ENCODE measurements at places on chromosomes 13 and 19.

DNA sequence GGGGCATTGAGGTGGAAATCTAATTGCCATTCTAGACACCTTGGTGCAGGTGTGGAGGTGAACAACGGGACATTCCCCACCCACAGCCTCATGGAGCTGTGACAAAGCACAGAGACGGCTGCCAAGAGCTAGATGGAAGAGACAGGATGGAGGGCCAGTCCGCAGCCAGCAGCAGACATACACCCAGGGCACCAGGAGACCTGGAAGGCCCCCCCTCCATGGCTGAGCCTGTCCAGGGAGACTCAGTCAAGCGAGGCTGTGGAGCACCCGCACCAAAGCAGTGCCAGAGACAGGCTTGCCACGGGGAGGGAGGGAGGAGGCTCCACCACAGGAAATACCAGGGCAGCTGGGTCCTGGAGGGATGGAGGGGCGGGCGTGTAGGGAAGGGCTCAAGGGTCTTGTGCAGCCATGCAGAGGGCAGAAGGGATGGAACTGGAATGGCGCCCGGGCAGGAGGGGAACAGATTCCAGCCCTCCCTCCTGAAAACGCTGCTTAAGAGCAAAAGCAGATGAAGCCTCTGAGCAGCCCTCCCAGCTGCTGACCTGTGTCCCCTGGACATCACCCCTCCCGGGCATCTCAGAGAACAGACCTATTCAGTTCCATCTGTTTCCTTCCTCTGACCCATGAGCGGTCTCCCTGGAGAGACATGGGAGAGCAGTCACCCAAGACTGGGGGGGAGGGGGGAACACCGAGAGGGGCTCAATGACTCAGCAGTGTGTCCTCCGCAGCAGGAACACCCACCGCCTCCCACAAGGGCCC lies 14.4 kb downstream of the EPS15L1 start:
- H3K36me3 ChIP-seq: no peaks in the 10 kb centered on the region
- H3K27me3 ChIP-seq: no peaks in the 10 kb centered on the region
- H3K4me1 ChIP-seq: peaks cover 22% of the 10 kb centered on the region
- H3K4me3 ChIP-seq: no peak overlapping the region
- no peak for DNase-seq

GRCh38 chr13:27016875-27017274 lies 154.7 kb downstream of the USP12 start:
- no peaks in the 10 kb centered on the region for H3K27me3 ChIP-seq
- DNase-seq: no peak
- no peak overlapping the region for H3K27ac ChIP-seq
- H3K4me3 ChIP-seq: no peak overlapping the region
- no peaks in the 10 kb centered on the region for H3K4me1 ChIP-seq
- no peaks in the 10 kb centered on the region for H3K36me3 ChIP-seq

GRCh38 chr13:47291107-47291656 lies 394.3 kb upstream of the HTR2A start:
- no peak overlapping the region for H3K27ac ChIP-seq
- no peak overlapping the region for H3K4me3 ChIP-seq
- no peaks in the 10 kb centered on the region for H3K36me3 ChIP-seq
- no peaks in the 10 kb centered on the region for H3K4me1 ChIP-seq
- DNase-seq: no peak

DNA sequence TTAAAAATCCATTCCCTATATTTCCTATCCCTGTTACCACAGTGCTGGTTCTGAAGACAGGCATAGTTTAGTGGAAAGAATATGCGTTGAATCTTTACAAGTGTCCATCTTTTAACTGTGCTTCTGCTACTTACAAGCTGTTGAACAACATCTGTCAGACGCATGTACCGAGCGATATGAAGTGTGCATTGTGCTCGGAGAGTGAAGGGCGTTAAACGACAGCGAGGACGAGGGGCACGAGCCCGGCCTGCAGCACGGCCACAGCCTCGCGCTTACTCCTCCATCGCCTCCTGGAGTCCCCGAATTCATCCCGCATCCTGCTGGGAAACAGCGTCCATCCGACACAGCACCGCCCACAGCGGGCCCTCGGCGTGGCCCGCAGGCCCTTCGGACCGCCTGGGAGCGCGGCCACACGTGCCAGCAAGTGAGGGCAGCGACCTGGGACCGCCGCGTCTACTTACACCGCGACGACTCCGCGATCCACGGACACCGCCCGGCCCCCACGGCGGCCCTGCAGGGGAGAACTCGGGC lies 514 bp downstream of the PCID2 start:
- H3K27ac ChIP-seq: peak overlapping the region; percentile 88
- H3K27me3 ChIP-seq: no peaks in the 10 kb centered on the region
- DNase-seq: peak; percentile 7
- H3K4me1 ChIP-seq: peaks cover 46% of the 10 kb centered on the region
- peaks cover 9% of the 10 kb centered on the region for H3K36me3 ChIP-seq

GRCh38 chr13:49877629-49878218 lies 58.4 kb downstream of the SPRYD7 start:
- H3K4me1 ChIP-seq: no peaks in the 10 kb centered on the region
- H3K27me3 ChIP-seq: no peaks in the 10 kb centered on the region
- no peak overlapping the region for H3K4me3 ChIP-seq

- no peak for DNase-seq
- H3K4me3 ChIP-seq: no peak overlapping the region
- no peaks in the 10 kb centered on the region for H3K4me1 ChIP-seq
- H3K27ac ChIP-seq: no peak overlapping the region
- H3K36me3 ChIP-seq: no peaks in the 10 kb centered on the region
Measured at GRCh38 chr19:50843701-50844221, 10.4 kb upstream of the KLK15 start.

DNA sequence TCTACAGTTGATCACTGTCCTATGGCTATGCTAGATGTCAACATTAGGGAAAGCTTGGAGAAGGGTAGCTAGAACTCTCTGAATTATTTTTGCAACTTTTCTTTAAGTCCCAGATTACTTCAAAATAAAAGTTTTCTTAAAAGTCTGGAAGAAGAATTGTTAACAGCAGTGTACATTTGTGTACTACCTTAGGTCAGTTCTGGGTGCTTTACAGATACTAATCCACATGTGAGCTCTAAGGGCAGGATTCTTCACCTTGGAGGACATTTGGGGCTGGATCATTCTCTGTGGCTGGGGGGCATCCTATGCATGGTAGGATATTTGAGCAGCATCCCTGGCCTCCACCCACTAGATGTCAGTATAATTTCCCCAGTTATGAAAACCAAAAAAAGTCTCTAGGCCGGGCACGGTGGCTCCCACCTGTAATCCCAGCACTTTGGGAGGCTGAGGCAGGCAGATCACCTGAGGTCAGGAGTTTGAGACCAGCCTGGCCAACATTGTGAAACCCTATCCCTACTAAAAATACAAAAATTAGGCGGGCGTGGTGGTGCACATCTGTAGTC lies 2.8 kb downstream of the BRME1 start:
- peaks cover 12% of the 10 kb centered on the region for H3K4me1 ChIP-seq
- no peak for DNase-seq
- H3K27me3 ChIP-seq: no peaks in the 10 kb centered on the region
- H3K36me3 ChIP-seq: peaks cover 4% of the 10 kb centered on the region
- no peak overlapping the region for H3K4me3 ChIP-seq

GRCh38 chr13:76048131-76048530 lies 412.0 kb downstream of the LMO7 start:
- no peak overlapping the region for H3K27ac ChIP-seq
- no peaks in the 10 kb centered on the region for H3K27me3 ChIP-seq
- H3K4me1 ChIP-seq: no peaks in the 10 kb centered on the region
- H3K36me3 ChIP-seq: no peaks in the 10 kb centered on the region

GRCh38 chr13:77521595-77522367 lies 13.7 kb upstream of the SCEL start:
- H3K4me1 ChIP-seq: no peaks in the 10 kb centered on the region
- DNase-seq: no peak
- H3K27ac ChIP-seq: no peak overlapping the region
- H3K36me3 ChIP-seq: no peaks in the 10 kb centered on the region

DNA sequence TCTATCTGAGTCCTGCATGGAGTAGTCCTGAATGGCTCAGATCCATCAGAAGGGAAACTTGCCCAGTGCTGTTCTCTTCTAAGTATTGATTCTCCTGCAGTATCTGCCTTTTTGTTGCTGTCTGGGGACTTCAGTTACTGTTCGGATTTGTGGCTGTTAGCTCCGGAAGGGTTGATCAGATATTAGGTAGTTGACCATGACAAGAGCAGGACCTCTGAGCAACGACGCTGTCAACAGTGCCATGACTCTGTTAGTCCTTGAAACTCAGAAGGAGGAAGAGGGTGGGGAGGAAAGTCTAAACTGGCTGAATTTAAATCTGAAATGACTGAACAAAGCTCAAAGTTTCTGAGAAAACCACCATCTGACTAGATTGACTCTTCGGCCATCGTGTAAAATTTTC lies 42.2 kb downstream of the CCNE1 start:
- no peaks in the 10 kb centered on the region for H3K4me1 ChIP-seq
- no peaks in the 10 kb centered on the region for H3K36me3 ChIP-seq
- no peak overlapping the region for H3K27ac ChIP-seq

GRCh38 chr13:20057214-20057613 lies 98.7 kb downstream of the ZMYM2 start:
- H3K27ac ChIP-seq: no peak overlapping the region
- no peak overlapping the region for H3K4me3 ChIP-seq
- H3K36me3 ChIP-seq: peaks cover 48% of the 10 kb centered on the region
- no peaks in the 10 kb centered on the region for H3K27me3 ChIP-seq

- no peak overlapping the region for H3K27ac ChIP-seq
- no peaks in the 10 kb centered on the region for H3K36me3 ChIP-seq
- DNase-seq: no peak
- H3K4me3 ChIP-seq: no peak overlapping the region
- no peaks in the 10 kb centered on the region for H3K27me3 ChIP-seq
Measured at GRCh38 chr19:35657904-35658700, 8.2 kb upstream of the UPK1A start.

- H3K27ac ChIP-seq: peak overlapping the region; percentile 77
- peaks cover 4% of the 10 kb centered on the region for H3K36me3 ChIP-seq
- H3K4me1 ChIP-seq: peaks cover 41% of the 10 kb centered on the region
- no peaks in the 10 kb centered on the region for H3K27me3 ChIP-seq
Measured at GRCh38 chr19:15330801-15331418, 1.4 kb downstream of the BRD4 start.

GRCh38 chr19:38663957-38664502 lies 16.6 kb downstream of the ACTN4 start:
- H3K27ac ChIP-seq: no peak overlapping the region
- H3K36me3 ChIP-seq: no peaks in the 10 kb centered on the region
- H3K4me3 ChIP-seq: no peak overlapping the region
- H3K4me1 ChIP-seq: peaks cover 74% of the 10 kb centered on the region
- no peak for DNase-seq
- no peaks in the 10 kb centered on the region for H3K27me3 ChIP-seq

DNA sequence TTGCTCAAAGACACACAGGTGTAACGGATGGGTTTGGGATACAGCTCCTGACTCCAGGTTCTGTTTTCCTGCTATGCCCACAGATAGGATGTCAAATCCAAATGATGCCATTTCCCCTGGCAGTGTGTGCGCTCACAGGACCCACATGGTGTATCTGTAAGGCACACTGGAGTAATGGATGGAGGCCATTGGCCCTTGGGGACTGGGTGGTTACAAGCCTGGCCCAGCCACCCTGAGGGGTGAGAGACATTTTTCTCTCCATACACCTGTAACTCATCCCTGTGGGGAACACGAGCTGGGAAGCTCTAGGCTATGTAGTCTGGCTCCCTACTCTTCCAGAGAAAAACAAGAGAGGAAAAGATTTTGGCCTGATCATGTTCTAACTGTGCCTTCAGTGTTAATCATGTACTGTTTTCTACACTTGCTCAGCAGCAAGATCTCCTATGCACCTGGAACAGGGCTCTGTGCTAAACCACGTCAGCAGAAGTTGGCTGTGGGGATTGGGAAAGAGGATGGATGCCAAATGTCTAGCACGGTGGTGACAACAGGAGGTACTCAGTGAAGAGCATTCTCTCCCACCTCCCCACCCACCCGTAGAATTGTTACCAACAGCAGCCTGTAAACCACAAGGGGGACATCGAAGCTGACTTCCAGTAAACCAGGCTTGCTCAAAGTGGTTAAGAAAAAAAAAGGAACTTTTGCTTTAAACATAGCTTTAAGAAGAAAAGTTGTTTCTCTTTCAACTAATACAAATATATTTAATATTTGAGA lies 237.0 kb downstream of the LACC1 start:
- no peaks in the 10 kb centered on the region for H3K36me3 ChIP-seq
- H3K4me1 ChIP-seq: no peaks in the 10 kb centered on the region
- no peaks in the 10 kb centered on the region for H3K27me3 ChIP-seq

DNA sequence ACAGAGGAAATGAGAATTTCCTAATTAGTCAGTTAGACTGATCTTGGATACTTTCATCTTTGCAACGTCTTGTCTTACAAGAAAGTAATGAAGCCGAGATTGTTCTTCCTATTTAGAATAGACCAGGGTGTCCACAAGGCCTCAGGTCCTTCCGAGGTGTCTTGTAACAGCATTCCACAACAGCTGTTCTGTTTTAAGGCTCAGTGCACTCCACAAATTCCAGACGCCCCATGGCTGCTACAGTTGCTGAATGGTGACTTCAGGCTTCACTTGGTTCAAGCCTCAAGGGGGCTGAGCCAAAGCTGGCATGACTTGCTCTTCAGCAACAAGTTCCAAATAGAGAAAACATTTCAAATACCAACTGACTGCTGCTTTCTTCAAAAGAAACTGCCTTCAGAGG lies 143.4 kb downstream of the SHISA2 start:
- H3K4me3 ChIP-seq: no peak overlapping the region
- no peak for DNase-seq
- no peak overlapping the region for H3K27ac ChIP-seq
- no peaks in the 10 kb centered on the region for H3K4me1 ChIP-seq
- H3K27me3 ChIP-seq: no peaks in the 10 kb centered on the region

- no peak for DNase-seq
- no peak overlapping the region for H3K4me3 ChIP-seq
- H3K4me1 ChIP-seq: no peaks in the 10 kb centered on the region
- no peak overlapping the region for H3K27ac ChIP-seq
- H3K27me3 ChIP-seq: no peaks in the 10 kb centered on the region
Measured at GRCh38 chr19:28793391-28794168, 419.4 kb downstream of the UQCRFS1 start.

DNA sequence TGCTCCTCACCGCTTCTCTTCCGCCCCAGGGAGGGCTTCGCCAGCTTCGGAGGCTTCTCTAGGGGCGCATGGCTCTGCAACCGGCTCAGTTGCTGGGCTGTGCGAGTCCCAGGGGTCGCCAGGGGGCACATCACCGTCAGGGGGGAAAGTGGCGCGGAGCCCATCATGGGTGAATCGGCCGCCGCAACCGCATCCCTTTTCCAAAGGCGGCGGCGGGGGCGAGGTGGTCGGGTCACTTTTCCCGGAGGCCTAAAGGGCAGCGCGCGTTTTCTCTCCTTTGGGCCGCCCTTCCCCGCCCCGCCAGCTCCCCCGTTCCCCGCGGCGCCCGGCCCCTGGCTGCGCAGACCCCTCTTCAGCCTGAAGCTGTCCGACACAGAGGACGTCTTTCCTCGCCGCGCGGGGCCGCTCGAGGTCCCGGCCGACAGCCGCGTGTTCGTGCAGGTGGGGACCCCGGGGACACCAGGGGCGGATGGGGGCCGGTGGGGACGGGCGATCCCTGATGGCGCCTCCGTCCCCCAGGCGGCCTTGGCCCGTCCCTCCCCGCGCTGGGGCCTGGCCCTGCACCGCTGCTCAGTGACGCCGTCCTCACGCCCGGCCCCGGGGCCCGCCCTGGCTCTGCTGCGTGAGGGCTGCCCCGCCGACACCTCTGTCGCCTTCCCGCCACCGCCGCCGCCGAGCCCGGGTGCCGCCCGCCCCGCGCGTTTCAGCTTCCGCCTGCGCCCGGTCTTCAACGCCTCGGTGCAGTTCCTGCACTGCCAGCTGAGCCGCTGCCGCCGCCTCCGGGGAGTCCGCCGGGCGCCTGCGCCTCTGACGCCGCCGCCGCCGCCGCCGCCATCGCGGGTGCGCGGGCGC lies 1.7 kb downstream of the TGFBR3L start:
- no peak overlapping the region for H3K27ac ChIP-seq
- H3K4me3 ChIP-seq: peak overlapping the region; percentile 11
- peak; percentile 55 for DNase-seq
- H3K4me1 ChIP-seq: peaks cover 19% of the 10 kb centered on the region
- peaks cover 18% of the 10 kb centered on the region for H3K36me3 ChIP-seq
- peaks cover 20% of the 10 kb centered on the region for H3K27me3 ChIP-seq
